Prostate gland (tissue), 2 donors: ENCODE measurements at places on chromosomes 3 and 15.

- no peak for DNase-seq
Measured at GRCh38 chr15:79004336-79004735, 59.5 kb upstream of the CTSH start.

DNA sequence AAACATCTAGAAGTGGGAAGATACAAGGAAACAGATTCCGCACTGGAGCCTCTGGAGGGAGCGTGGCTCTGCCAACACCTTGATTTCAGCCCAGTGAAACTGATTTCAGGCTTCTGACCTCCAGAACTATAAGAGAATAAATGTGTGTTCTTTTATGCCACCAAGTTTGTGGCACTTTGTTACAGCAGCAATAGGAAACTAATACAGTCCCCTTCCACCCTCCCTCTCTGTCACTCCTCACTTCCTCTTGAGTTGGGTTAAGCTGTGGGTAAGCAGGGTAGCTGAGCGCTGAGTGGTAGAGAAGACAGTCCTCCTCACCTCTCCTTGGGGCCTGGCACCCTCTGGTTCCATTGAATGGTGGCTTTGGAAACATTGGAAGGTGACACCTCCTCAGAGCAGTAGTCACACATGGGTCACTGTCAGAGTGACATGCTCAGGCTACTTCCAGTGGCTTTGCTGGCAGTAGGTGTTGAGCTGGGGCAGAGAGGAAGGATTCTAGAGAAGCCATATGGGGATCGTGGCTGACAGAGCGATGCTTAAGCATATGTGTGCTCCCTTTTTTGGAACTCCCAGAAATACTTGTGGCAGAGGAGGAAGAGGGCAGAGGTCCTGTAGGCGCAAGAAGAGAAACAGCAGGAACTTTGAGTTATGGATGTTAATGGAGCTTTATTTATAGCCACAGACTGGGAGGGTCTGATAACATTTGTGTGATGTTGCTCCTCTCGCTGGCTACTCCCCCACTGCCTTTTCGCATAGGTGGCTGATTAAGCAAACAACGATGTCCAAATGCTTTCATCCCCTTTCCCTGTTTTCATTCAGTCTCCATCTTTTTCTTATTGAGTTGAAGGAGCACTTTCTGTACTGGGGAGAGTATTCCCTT is 14.8 kb upstream of the HCN4 start:
- DNase-seq, result no peak

DNA sequence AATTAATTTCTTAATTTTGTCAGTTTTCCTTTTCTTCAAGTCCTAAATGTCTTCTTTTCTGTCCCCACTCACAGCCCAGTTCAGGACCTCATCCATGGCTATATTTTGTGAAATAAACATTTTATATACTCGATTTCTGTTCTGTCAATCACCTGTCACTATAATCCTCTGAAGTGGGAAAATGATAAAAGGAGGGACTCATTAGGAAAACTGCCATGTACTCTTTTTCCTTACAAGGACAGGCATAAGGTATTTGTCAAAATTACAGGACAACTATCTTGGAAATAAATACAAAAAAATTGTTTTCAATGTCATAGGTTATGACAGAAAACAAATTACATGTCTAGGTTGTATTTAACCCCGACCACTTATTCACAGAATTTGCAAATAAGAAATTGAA is 240.1 kb upstream of the CBLB start:
- no peak for DNase-seq

GRCh38 chr3:149319750-149320149 is 13.7 kb downstream of the TM4SF18 start:
- DNase-seq, result no peak

GRCh38 chr15:42163947-42164550 is 7.6 kb upstream of the PLA2G4F start:
- DNase-seq, result no peak

DNA sequence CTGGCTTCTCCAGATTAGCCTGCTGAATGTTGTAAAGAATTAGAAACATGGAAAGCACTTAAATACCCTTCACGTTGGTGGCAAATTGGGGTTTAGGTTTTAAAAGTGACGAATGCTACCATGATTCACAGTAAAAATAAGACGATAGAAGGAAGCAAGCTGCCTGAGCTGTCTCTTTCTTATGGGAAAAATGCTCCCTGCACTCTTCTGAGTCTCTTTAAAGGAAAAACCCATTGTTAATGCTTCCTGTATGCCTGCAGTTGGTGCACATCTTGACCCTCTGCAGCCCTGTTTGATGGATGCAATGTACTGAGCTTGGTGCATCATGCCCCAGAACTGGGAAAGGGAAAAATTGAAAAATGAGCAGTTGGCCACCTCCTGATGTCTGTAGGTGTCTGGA is 258.6 kb upstream of the RASGRP1 start:
- DNase-seq, result no peak

DNA sequence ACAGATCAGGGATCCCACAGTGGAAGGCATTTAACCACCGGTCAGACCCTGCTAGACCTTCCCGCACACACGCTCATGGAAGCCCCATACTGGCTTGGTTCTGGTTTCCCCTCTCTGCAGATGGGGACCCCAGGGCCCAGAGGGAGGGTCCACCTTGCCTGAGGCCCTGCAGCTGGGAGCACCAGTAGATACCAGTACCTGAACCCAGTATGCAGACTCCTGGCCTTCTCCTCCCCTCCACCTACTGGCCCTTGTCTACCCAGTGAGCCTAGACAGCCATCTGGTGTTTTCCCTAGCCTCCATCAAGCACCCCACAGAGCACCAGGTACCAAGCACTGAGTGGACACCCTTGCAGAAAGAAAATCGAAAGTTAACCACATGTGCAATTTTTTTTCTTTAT is 65.1 kb downstream of the MEGF11 start:
- DNase-seq, result no peak

DNA sequence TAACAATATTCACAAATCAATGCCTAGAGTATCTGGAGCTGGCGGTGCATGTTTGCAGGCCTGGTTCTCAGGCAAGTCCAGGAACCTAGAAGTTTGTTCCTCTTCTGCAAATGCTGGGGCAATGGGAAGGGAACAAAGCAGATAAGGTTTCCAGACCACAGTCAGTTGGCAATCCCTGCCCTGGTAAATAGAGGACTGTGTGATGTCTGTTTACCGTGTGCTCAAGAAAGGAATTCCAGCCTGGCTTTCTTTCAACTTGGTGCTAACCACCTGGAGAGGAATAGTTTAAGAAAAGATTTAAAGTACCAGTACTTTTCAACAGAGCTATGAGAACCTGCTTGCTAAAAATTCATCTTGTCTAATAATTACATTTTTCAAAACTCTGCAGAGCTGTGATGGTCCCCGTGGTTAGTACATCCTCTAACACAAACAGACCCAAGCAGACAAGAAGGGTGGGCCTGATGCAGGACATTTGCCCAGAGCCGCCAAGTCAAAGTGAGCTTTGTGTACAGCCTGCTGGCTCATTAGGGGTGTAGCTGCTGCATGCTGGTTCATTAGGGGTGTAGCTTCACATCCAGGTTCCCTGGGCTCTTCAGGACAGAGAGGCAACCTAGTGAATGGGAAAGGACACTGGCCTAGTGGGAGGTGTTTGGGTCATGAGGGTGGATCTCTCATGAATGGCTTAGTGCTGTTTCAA is 220.5 kb downstream of the SQOR start:
- DNase-seq, result peak; percentile 91

DNA sequence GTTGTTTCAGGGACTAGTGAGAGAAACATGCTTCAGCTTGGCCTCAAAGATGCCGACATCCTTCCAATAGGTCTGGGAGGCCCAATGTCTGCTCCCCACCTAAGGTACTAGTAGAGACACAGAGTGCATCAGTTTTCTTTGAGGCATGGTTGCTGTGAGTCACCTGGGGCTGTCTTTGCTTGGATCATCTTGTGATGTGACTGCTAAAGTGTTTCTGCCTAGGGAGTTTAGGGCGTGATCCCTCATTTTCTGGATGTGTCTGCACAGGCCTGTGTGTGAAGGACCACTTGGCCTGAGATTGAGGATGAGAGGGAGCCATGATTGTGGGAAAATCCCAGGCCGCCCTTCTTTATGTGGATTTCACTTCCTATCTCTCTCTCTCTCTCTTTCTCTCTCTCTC is 4.8 kb downstream of the GASK1A start:
- DNase-seq, result no peak

DNA sequence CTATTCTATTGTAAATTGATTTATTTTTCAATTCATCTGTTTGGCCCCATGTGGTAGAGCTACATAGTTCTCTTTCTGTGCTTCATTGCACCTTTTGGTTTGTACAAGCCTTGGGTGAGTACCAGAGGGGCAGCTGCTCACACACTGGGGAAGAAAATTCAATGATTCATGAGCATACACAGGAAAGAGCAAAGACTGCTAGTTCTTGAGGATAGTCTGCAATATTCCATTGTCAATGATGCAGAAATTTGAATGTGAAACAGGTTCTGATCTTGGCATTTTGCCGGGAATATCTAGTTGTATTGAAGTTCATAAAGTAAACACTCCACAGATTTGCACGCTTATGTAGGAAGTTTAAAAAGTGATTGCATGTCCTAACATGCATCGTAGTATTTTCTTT is 304.6 kb downstream of the NAALADL2 start:
- DNase-seq, result no peak

- no peak for DNase-seq
Measured at GRCh38 chr3:42014458-42014920, 52.6 kb upstream of the ULK4 start.
